NT2/D1 (cell line): ENCODE measurements at places on chromosomes 16 and 17.

DNA sequence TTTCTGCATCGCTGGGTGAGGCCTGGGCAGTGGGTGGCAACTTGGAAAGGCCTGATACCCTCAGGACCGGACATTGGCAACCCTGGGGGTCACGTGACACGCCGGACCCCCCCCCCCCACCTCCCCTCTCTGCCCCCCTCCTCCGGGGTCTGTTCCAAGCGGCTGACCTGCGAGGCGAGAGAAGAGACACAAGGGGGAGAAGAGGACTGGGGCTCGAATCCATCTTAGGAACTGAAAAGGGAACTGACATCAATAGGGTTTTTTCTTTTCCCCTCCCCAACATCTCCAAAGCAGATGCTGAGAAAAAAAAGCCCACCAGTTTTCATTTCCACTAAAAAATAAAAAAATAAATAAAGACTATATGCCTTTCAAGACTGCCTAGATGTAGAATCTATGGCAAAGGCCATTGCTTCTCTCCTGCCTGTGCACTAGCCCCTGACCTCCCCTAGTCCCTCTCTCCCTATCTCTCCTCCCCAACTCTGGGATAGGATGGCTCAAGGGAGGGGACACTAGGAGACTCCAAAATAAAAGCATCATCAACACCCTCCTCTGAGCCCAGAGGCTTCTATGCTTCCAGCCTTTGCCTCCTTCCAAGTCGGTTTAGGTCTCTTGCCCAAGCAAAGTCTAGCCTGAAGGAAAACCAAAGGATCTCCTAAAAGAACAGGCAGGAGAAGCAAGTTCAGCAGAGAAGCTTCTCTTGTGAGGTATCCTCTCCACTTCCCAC is 7.7 kb upstream of the HOXB2 start:
- DNase-seq: no peak

- DNase-seq: no peak
These were observed 8.0 kb upstream of the HES7 start for GRCh38 chr17:8131844-8132441.

DNA sequence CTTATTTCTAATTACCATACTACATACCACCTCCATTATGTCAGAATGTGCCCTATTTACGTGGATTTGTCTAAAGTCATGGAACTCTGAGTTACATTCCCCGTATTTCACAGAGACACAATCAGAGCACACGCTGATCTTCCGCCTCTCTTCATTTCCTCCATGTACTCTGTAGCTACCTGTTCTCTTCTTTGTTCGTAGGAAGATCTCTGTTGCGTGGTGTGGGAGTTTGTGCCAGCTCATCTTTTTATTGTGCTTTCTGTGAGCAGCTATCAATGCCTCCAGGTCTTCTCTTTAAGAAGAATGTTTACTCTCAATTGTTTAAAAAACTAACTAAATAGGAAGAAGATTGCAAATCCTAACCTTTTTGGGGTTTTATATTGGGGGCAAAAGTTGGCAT is 26.9 kb downstream of the NLRC5 start:
- DNase-seq: no peak

DNA sequence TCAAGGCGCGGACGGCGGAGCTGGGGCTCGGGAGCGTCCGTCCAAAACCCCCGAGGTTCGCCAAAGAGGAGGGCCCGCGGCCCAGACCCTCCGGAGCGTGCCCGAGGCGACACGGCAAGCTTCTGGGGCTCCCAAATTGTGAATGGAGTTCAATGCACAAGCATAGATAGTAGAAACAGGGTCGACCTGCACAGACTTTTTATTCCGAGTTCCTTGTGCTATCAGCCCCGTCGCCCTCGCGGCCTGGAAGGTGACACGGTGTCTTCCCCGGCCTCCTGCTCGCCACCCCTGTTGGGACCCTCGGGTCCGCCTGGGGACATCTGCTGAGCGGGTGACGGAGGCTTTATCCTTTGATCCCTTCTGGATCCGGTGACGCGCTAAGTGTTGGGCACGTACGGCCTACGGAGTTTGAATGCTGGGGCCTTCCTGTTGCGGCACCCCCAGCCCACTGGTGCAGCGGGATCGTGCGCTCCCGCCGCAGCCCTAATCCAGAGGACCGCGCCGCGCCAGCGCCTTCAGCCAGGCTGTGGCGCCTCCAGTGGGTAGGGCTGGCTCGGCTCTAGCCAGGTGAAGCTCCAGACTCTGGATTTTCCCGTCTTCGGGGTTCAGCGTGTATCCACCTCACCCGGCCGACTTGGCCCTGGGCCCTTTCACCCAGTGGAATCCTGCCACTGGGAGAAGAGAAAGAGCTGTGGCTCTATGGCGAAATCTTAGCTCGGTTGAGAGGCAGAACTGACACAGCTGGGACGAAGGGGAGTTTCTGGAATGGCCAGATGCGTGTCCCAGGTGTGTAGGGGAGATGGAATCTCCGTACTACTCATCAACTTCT is 17.0 kb upstream of the NTN1 start:
- no peak for DNase-seq

DNA sequence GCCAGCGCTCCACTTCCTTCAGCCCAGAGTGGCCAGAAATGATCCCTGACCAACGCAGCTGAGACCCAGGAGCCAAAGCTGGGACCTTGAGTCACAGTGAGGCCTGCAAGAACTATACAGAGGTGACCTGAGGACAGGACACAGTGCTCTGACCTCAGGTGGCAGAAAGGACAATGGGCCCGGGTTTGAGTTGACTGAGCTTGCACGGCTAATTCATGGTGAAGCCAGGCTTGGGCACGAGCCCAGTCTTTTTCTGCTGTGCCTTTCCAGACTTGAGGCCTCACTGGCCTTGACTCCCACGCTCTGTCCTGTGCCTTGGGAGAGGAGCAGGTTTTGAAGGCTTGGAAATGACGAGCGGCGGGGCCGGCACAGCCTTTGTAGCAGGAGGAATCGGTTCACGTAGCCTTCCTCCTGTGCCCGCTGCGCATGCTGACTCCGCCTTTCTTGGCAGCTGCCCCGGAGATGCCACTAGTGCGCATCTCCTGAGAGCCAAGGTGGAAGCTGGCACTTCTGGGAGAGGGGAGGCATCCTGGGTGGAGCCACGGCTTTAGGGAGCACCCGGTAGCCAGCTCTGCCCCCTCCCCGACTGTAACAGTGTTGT is 34.9 kb downstream of the NDEL1 start:
- no peak for DNase-seq

DNA sequence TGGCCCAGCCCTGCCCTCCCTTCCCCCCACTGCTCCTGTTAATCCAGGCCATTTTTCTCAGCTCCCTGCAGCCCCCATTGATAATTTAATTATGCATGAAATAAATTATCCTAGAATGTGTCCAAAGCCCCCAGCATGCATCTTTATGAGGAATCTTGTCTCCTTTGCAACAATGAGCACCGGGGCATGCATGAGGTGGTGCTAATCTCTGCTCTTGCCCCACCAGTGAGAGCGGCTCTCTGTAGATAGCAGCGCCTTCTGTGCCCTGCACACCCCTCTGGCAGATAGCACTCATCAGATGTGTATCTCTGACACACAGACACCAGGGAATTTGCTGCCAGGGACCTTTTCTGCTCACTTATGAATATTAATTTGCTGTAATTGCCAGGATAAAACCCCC is 140.2 kb upstream of the CDC42EP4 start:
- DNase-seq: no peak

GRCh38 chr17:69452664-69453260 is 38.3 kb downstream of the MAP2K6 start:
- DNase-seq: no peak

GRCh38 chr16:25083701-25084100 is 27.8 kb upstream of the LCMT1 start:
- DNase-seq: no peak

GRCh38 chr17:65123757-65124675 is 13.2 kb upstream of the RGS9 start:
- no peak for DNase-seq

- no peak for DNase-seq
These were observed 479.3 kb upstream of the ZFHX3 start for GRCh38 chr16:73527187-73527586.

DNA sequence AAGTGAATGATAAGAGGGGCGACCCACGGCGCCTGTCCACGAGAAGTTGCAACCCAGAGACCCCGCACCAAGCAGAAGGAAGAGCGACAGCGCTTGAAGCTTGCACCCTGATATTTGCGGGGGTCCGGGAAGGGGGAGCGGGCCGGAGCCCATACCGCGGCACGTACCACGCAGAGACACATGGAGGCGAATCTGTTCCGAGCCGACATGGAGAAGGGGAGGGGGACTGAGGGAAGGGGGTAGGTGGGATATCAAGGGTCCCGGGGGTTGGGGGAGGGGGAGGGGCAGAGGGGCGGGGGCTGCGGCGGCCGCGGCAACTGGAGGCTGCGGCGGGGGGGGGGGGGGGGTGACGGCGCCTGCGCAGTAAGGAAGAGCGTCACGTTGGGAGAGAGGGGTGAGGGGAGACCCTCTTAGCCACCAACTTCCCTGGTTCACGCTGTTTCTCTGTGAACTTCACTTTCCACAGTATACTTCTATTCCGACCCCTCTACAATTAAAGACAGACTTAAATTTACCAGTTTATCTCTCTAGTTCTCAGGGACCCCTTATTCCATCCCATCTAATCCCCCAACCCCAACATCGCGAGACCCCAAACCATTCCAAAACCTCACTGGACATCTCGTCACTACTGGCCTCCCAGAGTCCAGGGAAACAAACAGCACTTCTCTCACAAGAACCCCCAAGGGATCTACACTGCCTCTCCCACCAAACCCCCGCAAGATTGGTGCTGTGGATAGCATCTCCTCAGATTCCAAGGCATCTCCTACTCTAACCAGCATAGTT is 8.0 kb downstream of the DLG4 start:
- no peak for DNase-seq

DNA sequence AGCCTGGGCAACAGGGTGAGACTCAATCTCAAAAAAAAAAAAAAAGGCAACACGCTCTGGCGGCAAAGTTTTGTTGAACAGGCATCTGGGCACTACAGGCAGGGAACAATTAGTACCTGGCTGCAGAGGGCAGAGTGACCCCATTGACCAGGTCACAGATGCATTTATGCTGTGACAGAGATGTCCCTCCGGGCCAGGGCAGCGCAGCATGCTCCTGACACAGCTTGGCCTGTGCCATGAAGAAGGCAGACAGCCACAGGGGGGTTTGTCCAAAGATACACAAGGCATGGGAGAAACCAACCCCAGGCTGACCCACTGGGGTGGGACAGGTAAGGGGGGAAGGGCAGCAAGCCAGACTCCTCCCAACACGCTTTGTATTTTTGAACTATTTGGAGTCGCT is 7.7 kb upstream of the SRRM2 start:
- DNase-seq: no peak

GRCh38 chr17:61467416-61468262 is 15.4 kb downstream of the TBX4 start:
- DNase-seq: no peak

DNA sequence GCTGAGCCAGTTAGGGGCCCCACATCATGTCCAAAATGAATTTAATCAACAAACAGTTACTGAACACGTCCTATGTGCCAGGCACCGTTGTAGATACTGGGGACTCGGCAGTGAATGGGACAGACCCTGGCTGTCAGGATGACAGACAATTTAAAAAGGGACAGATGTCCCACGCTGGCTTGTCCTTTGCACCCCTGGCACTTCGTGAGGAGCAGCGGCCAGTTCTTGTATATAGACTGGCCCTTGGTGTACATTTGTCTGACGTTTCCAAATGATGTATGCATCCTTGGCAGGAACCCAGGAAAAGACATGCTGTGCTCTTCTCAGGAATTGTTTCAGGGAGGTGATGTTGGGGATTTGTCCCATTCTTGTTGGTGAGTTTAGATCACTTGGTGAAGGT is 21.1 kb downstream of the IL4R start:
- no peak for DNase-seq

DNA sequence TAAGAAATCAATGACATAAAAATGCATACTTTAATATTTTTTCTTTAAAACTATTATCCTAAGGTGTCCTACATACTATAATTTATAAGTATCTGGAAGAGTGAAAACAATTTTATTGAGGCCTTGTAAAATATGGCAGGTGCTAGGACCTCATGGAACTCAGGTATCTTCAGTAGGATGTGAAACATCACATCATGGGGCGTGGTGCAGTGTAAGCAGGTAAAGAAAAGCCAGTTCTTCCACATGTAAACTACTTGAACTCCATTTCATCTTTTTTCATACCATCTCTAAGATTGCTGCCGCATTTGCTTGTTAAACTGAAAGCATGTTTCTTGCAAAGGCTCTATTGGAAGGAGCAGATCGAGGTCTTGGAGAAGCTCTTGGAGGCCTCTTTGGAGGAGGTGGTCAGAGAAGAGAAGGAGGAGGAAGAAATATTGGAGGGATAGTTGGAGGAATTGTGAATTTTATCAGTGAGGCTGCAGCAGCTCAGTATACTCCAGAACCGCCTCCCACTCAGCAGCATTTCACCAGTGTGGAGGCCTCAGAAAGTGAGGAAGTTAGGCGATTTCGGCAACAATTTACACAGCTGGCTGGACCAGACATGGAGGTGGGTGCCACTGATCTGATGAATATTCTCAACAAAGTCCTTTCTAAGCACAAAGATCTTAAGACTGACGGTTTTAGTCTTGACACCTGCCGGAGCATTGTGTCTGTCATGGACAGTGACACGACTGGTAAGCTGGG is at the start of gene CAPNS2:
CAPNS2 (plus strand) TSS at position 253 of the 744 bp plus-strand sequence; CDS start at position 326, 73 bp downstream.
- DNase-seq: no peak

- DNase-seq: no peak
These were observed 6.5 kb downstream of the CHD9 start for GRCh38 chr16:53061256-53061655.

GRCh38 chr17:16652847-16653366 is 743 bp downstream of the ZNF624 start:
- DNase-seq: no peak

- DNase-seq: no peak
These were observed 28.4 kb downstream of the CDIP1 start for GRCh38 chr16:4510131-4510530.

GRCh38 chr16:4661661-4662060 is 31.7 kb upstream of the NUDT16L1 start:
- no peak for DNase-seq

GRCh38 chr17:72518753-72519597 is 398.2 kb downstream of the SOX9 start:
- no peak for DNase-seq

- DNase-seq: no peak
These were observed 40.7 kb downstream of the KSR1 start for GRCh38 chr17:27496971-27497370.

GRCh38 chr17:47318197-47318918 is 5.4 kb upstream of the EFCAB13 start:
- no peak for DNase-seq

DNA sequence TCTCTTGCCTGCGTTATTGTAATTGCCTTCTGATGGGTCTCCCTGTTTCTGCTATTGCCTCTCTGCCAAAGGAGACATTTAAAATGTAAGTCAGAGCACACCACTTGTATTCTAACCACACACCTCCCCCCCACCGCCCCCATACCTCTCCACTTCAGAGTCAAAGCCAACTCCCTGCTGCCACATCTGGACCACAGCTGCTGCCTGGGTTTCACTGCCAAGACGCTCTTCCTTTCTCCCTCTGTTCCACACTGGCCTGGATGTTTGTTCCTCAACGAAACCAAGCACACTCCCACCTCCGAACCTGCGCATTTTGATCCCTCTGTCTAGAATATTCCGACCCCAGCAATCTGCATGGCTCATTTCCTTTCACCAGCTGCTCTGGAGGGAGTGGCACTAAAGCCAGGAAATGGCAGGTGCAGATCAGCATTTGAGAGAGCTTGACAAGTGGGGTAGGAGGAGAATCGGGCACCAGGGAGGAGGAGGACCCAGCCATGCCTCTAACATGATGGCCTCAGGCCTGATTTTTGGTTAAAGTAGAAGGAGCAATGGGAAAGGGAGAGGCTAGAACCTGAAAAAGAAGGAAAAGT is 92.4 kb upstream of the HS3ST2 start:
- no peak for DNase-seq
